GM13977 (cell line): ENCODE measurements at places on chromosomes 3 and 15.

- DNase-seq, result peak; percentile 65
Measured at GRCh38 chr15:90871139-90871715, 2.8 kb downstream of the FURIN start.

GRCh38 chr3:12041446-12042041 lies 37.4 kb downstream of the SYN2 start:
- no peak for DNase-seq

DNA sequence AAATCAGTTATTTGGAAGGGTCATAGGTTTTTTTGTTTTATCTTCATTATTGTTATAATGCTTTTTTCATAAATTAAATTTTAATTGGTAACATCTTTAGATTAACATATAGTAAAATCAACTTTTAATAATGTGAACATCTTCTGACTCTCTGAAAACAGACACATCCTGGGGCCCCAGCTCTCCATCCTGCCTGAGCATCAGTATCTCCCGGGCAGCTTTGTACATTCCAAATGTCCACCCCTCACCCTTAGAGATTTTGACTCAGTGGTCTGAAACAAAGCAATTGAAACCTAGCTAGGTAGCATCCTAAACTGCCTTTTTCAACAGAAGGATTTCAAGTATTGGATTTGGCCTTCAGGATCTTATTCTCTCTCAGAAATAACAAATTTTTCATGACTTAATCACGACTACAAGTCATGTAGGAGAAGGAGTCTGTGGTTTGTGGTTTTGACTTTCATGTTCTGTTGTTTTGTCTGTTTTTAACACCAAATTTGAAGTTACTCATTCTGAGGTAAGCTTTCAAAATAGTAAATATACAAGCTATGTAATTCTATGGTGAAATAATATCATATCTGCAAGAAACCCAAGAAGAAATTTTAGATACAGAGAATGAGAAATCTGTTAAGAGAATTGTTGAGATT lies 147.3 kb upstream of the UBE2E2 start:
- no peak for DNase-seq

- no peak for DNase-seq
Measured at GRCh38 chr3:182622241-182622545, 171.1 kb upstream of the ATP11B start.

GRCh38 chr15:40439960-40440742 lies 602 bp upstream of the BAHD1 start:
- peak; percentile 56 for DNase-seq

DNA sequence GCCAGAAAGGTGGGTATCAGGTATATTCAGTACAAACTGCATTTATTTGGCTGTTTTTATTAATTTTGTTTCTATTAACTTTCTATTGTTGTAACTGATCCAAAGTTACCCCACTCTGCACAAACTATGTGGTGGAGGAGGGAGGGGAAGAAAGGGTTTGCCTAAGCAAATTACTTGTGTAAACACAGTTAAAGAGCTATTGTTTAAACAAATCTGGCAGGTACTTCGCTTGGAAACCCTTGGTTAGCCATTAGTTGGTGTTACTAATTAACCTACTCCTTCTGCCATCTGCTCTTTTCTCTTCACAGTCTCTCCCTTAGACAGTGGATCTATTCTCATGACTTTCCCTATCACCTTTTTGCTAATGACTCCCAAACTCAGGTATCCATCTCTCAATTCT lies 328.4 kb upstream of the NECTIN3 start:
- DNase-seq, result no peak

DNA sequence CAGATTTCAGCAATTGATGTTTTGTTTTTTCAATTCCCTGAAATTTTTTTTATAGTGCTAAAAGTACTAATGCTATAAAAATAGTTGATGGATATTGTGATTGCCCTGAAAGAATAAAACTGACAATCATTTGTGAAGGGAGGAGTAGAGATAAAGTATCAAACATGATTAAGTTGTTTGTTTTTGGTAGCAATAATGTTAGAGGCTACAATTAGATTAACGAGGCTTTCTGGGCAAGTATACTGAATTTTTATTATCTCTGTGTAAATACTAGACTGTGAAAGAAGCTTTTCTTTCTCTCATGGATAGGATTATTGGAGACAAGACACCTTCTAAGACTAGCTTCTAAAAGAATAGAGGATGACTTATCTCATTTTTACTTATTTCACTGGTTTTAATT lies 15.6 kb downstream of the NR1D2 start:
- DNase-seq, result no peak

GRCh38 chr3:194573680-194574437 lies 59.4 kb downstream of the TMEM44 start:
- peak; percentile 80 for DNase-seq

DNA sequence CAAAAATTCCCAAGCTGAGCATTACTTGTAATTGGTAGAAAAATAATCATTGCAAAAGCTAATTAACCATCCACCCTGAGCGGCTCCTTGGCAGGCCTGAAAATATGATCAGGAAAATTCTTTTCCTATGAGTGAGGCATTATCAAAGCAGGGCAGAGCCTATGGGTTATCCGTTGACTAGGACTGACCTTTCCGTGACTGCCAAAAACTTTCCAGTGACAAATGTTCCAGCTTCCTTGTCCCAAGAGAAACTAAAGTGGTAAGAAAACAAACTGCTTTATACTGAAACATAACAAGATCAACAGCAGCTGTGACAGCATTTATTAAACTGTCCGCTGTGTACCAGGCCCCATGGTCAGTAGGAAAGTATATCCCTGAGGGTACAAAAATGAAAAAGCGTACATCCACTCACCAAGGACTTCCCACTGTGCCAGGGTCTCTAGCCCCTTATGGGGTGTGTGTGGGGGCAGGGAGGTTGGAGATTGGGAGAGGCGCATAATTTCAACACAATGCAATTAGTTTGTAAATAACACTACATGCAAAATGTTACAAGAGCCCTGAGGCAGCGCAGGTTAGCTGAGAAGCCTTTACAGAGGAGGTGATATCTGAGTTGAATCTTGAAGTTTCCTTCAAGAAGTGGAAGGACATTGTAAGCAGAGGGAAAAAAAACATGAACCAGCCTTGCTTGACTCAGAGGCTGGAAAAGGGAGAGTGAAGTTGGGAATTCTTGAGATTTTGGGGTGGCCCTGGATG lies 8.5 kb downstream of the LIPC start:
- DNase-seq, result no peak

GRCh38 chr3:27939940-27940339 lies 217.8 kb upstream of the EOMES start:
- no peak for DNase-seq

DNA sequence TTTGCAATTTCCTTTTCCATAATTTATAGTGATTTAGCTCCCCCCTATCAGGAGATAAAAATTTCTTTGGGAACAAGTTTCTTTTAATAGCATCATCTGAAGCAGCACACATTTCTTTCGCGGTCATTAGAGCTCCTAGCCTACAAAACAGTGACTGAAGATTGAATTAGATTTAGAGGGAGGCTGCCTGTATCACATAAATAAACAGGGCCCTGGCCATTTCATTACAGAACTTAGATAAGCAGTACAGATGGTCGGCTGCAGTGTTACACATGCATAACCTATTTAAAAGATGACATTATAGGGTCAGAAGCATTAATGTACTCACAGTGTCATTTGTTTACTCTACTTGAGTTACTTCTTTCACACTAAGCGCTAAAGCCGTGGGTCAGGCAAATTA lies 81.4 kb upstream of the SLC25A26 start:
- no peak for DNase-seq

- DNase-seq, result peak; percentile 26
Measured at GRCh38 chr3:87771337-87772192, 287.2 kb downstream of the CGGBP1 start.

DNA sequence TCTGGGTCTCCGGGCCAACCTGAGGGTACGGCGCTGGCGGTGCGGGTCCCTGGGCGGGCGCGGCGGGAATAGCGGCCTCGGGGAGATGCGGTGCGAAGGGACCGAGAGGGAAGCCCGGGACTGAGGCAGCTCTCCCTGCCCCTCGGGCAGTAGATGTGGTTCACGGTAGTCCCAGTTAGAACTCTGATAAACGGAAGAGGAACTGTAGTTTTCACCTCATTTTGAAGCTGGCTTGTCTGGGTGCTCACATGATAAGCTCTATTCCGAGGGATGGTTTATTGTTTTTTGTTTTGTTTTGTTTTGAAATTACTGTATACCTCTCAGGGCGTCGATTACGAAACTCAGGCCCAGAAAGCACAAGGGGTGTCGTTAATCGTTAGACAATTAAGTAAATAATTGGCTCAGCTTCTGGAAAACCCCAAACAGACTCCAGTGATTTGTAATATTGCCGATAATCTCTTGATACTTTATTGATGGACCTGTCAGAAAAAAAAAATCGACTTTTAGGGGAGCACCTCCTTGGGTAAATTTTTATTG lies 413 bp downstream of the NUSAP1 start:
- DNase-seq, result peak; percentile 59

GRCh38 chr3:133388696-133389395 lies 11.0 kb upstream of the BFSP2 start:
- no peak for DNase-seq

DNA sequence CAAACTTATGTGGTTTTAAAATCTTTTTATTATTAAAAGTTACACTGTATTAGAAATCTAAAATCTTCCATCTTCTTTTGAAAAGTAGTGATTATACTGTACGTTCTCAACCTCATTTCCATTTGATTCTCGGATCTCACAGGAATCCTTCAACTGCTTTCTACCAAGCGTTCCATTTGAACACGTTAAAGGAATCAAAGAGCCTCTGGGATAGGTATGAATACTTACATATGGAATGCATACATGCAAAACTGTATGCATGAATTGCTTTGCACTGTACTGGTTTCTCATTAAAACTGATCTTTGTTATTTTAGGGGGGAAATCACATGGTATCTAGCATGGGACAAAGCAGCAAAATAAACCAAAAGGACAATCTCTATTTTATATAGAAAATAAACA lies 14.8 kb downstream of the TSC22D2 start:
- no peak for DNase-seq

DNA sequence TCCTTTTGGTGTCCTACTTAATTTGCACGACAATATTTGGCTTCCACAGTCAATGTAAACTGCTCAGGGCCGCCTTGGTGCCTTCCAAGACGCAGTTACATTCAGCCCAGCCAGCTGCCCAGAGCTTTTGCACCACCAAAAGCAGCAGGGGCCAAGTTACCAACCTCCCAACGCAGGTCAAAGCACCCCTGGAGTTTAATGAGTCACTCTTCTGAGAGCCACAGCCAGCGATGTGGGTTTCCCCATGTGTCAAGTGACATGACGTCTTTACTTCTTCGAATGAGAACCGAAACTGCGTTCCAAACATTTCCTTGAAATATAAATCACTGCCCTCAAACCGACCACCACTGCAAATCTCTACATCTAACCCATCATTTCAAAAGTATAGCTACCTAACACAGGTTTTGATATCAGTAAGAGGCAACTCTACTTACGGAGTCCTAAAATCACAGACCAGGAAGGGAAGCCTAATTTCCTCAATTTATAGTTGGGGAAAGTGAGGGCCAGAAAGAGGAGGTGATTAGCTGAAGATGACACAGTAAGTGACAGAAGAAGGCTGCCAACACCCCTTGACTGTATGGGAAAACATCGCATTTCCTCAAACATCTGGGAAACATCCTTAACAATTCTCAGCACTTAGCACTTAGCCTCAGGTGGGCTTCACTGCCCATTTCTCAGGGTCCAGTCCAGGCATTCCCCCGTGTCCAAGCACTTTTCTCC lies 24.5 kb downstream of the MB21D2 start:
- peak; percentile 69 for DNase-seq

GRCh38 chr3:15889936-15890335 lies 92.2 kb upstream of the ANKRD28 start:
- DNase-seq, result no peak

GRCh38 chr3:174862666-174863065 lies 3.5 kb downstream of the NAALADL2 start:
- no peak for DNase-seq

GRCh38 chr3:183330881-183331280 lies 77.8 kb downstream of the B3GNT5 start:
- no peak for DNase-seq

- peak; percentile 29 for DNase-seq
Measured at GRCh38 chr3:193190146-193190786, 50.8 kb upstream of the PLAAT1 start.

DNA sequence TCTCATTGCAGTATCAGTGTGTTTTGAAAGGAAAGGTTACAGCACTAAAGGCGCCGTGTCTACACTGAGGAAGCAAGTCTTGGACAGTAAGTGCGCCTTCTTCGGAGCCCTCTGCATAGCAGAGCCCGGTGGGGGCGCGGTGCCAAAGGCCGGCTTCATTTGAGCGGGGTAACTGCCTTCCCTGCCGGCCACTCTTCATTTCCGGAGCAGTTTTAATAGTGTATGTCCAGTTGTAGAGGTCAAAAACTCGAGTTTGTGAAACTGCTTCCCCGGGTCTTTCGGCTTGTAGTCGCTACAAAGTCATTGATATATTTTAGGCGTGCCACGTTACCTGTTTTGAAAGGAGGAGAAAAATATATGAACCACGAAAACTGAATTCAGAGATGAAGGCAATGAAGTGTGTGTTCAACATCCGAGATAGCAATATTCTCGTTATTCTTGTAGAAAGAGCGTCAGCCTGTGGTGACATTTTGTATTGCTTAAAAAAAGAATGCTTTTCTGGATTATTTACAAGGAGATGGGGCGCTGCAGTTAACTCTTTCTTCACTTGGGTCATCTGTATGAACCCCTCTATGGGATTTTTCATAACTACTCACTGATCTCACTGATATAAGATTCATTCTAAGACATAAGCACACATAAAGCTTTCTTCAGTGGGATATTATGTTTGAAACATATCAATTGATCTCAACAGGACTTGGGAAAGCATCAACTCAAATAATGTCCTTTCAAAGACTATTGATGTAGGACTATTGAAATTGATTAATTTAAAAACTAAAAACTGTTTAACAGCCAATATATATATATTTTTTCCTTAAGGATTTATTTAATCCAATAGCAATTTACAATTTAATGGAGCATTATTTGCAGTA lies 3.0 kb downstream of the ALCAM start:
- no peak for DNase-seq

DNA sequence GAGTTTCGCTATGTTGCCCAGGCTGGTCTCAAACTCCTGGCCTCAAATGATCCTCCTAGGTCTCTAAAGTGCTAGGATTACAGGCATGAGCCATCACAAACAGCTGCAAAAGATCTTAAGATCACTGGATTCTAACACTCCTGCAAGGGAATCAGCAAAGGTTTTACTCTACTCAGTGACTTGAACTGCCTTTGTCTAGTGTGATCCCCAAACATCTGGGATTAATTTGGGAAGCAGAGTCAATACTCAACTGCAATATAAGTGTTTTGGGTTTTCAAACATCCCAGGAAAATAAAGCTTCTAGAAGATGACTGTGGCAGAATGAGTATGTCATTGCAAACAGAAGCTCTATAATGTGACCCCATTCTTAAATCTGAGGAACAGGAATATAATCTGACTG lies 7.2 kb downstream of the SPG21 start:
- DNase-seq, result no peak

DNA sequence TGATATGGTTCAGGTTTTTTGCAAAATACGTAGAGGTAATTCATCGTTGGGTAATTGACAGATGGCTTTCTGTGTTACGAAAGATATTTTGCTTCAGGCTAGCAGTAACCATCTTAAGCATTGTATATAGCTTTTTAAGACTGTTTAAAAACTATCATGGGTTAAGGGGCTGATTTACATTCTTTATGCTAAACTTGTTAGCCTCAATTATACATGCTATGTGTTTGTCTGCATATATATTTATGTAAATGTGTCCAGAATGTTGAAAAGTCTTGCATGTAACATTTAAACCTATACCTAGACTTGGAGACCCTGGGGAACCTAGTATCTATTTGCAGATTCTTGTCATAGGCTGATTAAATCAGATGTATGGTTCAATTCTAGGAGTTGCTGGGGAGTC lies 11.1 kb upstream of the P2RY14 start:
- no peak for DNase-seq

- DNase-seq, result no peak
Measured at GRCh38 chr15:31774045-31774444, 256.3 kb upstream of the CHRNA7 start.

- peak; percentile 60 for DNase-seq
Measured at GRCh38 chr15:50107591-50108408, 11.2 kb downstream of the ATP8B4 start.
